ENCODE measurements at places on chromosomes 13 and 19.

DNA sequence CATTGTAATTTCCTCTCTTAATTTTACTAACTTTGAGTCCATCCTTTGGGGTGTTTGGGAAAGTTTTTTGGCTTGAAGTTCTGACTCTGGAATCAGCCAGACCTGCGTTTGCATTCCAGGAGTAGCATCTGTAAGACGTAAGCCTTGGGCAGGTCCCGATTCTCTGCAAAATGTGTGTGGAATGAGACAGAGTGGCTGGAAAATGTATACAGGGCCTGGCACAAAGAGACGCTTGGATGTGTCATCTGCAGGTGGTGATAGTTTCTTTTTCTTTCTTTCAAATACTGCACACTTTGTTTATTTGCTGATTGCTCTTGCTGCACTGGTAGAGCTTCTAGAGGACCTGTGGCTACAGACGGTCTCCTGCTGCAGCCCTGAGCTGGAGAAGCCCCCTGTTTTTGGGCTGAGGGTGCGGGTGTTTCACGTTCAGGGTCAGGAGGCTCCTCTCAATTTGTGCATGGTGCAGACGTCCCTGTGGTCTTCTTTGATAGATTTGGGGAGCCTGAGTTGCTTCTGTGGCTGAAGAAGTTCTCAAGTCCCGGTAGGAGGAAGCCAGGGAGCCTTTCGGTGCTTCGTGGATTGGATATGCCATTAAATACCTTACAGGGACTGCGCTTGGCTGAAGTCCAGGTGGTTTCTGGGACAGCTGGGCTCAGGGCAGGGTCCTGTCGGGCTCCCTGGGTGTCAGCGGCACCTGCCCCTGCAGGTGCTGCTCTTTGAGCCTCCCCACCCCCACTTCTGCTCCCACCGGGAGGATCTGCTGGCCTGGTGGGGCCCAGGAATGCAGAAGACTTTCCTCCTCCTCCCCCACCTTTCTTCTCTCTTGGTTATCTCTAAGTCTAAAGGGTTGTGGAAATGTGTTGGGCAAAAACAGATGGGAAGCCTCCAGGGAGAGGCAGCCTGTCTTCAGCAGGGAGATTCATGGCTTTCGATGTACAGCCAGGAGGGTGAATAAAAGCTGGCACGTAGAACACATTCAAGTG, 44.0 kb upstream of the GAS6 start:
- DNase-seq, result no peak

DNA sequence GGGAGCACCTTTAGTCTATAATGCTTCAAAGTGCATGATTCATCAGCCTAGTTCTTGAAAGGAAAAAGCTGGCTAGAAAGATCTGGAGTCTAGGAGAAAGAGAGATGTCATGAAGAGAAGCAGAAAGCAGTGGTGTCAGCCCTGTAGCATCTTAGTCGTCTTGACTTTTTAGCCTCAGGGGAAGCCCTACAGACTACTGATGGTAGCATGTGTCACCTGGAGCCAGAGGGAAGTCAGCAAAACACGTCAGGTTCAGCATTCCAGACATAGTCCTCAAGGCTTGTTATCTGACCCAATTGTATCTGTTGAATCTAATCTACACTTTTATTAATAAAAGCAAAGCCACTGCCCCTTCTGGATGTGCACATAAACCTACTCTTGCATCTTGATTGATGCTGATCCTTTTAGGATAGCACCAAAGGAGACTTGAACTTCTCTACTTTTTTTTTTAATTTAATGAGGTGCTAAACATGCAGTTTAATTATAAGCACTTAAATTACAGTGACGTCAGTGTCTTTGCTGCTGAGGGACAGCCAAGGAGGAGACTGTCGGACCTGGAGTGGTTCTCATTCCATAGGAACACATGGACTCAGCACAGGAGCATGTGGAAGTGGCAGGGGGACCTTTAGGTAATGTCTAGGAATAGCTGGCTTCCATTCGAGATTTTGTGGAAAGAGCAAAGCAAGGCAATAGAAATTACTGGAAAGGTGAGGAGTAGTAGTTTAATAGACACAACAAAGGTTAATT, 525.5 kb upstream of the SGCG start:
- DNase-seq, result no peak

GRCh38 chr13:104683789-104684188, 1617.6 kb upstream of the SLC10A2 start:
- DNase-seq, result no peak

DNA sequence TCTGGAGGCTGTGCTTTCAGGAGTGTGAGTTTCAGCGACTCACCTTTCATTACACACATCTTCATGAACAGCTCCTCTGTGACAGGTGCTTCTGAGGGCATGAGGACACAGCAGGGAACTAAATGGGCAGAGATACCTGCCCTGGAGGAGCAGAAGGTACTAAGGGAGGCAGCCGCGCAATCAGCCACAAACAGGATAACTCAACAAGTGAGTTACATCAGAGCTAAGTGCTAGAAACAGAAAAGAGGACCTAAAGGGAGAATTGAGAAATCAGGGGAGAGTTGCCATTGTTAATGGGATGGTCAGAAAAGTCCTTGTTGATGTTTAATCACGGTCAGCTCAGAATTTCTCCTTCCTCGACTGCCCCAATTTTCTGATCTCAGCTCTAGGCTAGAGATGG, 42.5 kb downstream of the SYDE1 start:
- DNase-seq, result no peak

- DNase-seq, result no peak
Measured at GRCh38 chr13:87295636-87296035, 375.5 kb upstream of the SLITRK5 start.
